ENCODE measurements at places on chromosomes 3 and 15. TPM values are rescaled to one million over a fixed set of nuclear protein-coding genes. Genes with fewer than 3 reads are reported as not detected.
A peak's percentile ranks its signal among the peaks of the same experiment; 100 is the strongest.

DNA sequence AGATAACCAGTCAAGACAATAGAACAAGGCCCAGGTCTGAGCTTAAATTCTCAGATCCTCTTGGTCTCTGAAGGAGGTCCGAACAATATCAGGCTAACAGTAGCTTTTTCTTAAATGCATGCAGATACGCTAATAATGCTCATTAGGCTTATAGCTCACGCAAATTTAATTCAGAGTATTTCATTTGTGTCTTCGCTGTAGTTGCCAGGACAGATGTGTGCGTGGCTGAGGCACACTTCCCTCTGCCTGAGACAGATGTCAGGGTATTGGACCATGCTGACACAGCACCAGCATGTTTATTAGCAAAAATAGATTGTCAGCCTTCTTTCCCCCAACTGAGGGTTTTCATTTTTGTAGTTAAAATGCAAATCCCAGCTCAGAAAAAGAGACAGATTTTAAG lies 102.9 kb upstream of the BFSP2 start:
- H3K27ac ChIP-seq: no peak overlapping the region
- H3K4me1 ChIP-seq: no peaks in the 10 kb centered on the region
- H3K27me3 ChIP-seq: no peaks in the 10 kb centered on the region
- no peaks in the 10 kb centered on the region for H3K36me3 ChIP-seq

GRCh38 chr15:31344823-31345605 lies 18.4 kb downstream of the KLF13 start:
- DNase-seq: no peak
- peaks cover 41% of the 10 kb centered on the region for H3K4me1 ChIP-seq
- H3K4me3 ChIP-seq: peak overlapping the region; percentile 11
- peak overlapping the region; percentile 80 for H3K27ac ChIP-seq
- peaks cover 4% of the 10 kb centered on the region for H3K36me3 ChIP-seq
- H3K27me3 ChIP-seq: no peaks in the 10 kb centered on the region

DNA sequence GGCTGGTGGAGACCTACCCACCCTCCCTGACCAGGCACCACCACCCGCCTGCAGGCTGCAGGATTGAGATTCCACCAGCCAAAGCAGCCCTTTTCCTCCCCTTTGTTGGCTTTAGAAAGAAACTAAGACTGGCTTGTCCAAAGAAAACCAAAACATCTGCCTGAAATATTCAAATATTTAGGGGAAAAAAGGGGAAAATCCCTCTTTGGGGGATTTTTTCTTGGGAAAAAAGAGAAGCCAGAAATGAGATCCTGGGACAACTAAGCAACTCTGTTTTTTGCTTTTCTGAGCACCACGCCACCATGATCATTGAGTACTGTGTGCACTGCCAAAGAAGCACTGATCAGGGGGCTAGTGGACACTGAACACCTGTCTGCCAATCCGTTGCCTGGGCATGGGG lies 2.6 kb downstream of the DCLK3 start:
- no peak overlapping the region for H3K4me3 ChIP-seq
- peaks cover 2% of the 10 kb centered on the region for H3K4me1 ChIP-seq
- no peak overlapping the region for H3K27ac ChIP-seq
- H3K36me3 ChIP-seq: no peaks in the 10 kb centered on the region
- DNase-seq: no peak

GRCh38 chr3:100261485-100261903 lies 702 bp downstream of the TBC1D23 start:
- peak overlapping the region; percentile 88 for H3K4me3 ChIP-seq
- H3K27me3 ChIP-seq: no peaks in the 10 kb centered on the region
- no peaks in the 10 kb centered on the region for H3K36me3 ChIP-seq
- no peak for DNase-seq
- H3K4me1 ChIP-seq: peaks cover 4% of the 10 kb centered on the region

DNA sequence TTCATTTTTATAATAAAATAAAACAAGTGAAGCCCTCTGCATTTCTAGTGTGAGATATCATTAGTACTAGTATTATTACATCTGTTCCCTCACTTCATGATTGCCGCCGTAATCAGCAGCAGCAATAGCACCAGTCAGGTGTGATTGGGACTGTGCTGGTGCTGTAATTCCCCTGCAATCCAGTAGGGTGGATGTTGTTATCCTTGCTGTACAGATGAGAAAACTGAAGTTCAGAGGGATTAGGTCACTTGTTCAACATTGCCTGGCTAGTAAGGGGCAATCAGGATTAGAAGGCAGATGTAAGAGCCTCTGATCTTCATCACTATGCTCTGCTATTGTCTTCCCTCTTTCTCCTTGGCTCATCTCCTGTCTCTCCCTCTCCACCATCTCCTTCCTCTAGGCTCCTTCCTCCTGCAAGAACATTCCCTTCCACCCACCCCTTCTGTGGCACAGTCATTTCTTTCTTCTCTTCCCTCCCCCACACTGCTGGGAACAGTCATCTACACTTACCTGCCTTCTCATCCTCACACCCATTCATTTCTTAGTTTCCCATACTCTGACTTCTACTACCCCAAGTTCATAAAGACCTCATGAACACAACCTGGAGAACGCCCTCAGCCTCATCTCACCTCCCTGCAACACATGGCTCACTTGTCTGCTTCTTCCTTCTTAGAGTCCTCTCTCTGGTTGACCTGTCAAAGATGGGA lies 29.7 kb downstream of the CRYGS start:
- DNase-seq: no peak
- no peaks in the 10 kb centered on the region for H3K27me3 ChIP-seq
- no peak overlapping the region for H3K4me3 ChIP-seq
- no peaks in the 10 kb centered on the region for H3K4me1 ChIP-seq
- no peak overlapping the region for H3K27ac ChIP-seq
- H3K36me3 ChIP-seq: no peaks in the 10 kb centered on the region

DNA sequence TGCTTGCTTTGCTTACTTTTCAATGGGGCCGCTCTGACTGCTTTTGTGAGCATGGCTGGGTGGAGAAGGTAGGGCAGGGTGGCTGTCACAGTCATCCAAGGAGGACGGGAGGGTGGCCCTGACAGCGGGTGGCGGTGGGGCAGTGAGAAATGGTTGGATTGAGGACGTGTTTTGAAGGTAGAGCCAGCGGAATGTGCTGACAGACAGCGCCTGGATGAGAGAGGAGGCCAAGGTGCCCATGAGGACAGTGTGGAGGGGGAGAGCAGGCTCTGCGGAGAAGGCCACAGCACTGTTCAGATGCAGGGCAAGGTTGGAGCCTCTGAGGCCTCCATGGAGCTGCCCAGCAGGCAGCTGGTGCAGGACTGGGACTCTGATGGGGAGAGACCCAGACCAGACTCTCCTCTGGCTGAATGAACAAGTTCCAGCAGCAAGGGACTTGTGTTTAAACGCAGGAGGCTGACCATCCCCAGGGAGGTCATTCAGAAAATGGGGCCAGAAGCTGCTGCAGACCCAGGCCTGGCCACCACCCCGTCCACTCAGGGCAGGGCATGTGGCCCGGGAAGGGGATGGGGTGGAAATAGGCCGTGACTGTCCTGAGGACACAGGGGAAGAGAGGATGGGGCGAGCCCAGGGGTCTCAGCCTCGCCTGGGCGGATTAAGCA lies 120.3 kb upstream of the PRR20G start:
- no peak overlapping the region for H3K27ac ChIP-seq
- H3K4me3 ChIP-seq: no peak overlapping the region
- no peaks in the 10 kb centered on the region for H3K36me3 ChIP-seq
- H3K27me3 ChIP-seq: no peaks in the 10 kb centered on the region
- DNase-seq: peak; percentile 54
- H3K4me1 ChIP-seq: no peaks in the 10 kb centered on the region

Gene PRR23B
- total RNA-seq: not detected

Gene RBPMS2
- not detected for total RNA-seq
